ENCODE measurements at places on chromosomes 11 and 22.

DNA sequence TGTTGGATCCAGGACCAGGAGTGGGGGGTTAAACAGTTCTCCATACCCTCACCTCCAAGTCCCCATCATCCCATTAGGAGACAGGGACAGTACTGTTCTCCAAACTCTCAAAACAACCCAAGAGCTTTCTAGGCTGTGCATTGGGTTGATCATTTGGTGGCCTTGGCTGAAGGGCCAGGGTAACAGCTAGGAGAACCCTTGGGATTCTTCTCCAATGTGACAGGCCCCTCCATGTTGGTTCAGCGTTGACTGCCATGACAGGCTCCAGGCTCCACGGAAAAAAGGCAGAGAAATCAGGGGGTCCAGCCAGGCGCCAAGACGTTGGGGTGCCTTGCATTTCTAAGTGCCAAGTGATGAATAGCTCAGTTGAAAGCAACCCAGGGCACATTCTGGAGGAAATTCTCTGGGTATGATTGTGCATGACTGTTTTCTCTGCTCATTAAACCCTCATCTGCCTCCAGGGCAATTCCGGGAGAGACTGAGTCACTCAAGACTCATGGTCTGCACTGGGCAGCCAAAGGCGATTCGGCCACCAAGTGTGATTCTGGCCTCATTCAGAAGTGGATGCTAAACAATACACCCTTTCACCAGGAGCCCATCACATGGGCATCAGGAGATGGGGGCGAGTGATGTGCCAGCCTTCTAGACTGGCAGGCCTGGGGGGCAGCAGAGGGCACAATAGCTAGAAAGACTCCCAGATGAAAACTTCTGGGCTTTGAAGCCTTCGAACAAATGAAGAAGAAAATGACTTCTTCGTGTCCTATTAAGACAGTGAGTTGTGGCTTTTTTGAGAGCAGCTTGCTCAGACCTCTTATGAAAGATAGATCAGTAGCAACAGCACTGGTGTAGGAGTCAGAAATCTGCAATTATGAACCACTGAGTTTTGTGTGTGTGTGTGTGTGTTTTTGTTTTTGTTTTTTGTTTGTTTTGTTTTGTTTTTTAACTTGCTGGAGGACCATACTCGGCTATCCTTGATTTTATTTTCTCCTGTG lies 27.7 kb downstream of the CD44 start:
- DNase-seq = peak; percentile 23

- DNase-seq = no peak
Measured at GRCh38 chr11:83855237-83855636, 569.1 kb upstream of the CCDC90B start.

DNA sequence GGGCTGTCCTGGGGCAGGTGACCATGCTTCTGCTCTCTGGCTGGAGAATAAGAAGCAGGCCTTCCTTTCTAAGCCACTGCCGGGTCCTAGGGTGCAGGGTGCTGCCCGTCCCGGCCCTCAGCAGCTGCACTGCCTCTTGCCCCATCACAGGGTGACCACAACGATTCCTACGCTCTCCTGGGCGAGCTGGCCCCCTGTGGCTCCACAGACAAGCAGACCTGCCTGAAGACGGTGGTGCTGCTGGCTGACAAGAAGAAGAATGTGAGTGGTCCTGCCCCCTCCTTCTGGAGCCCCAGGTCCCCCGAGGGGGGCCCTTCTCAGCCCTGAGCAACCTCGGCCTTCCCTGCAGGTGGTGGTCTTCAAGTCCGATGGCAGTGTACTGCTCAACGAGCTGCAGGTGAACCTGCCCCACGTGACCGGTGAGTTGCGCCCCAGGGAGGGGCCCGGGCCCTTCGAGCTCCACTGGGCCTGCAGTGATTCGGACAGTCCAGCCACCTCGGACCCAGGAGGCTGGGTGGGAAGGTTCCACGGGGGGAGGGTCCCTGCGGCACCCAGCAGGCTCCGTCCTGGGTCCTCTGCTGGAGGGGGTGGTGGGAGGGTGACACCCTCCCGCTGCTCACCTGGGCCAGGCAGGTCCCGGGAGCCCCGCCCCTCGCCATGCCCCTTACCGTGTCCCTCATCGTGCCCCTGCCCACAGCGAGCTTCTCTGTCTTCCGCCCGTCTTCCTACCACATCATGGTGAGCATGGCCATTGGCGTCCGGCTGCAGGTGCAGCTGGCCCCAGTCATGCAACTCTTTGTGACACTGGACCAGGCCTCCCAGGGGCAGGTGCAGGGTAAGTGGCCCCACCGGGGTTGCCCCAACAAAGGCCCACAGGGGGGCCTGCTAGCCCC lies 8.3 kb downstream of the MUC2 start:
- DNase-seq = no peak

DNA sequence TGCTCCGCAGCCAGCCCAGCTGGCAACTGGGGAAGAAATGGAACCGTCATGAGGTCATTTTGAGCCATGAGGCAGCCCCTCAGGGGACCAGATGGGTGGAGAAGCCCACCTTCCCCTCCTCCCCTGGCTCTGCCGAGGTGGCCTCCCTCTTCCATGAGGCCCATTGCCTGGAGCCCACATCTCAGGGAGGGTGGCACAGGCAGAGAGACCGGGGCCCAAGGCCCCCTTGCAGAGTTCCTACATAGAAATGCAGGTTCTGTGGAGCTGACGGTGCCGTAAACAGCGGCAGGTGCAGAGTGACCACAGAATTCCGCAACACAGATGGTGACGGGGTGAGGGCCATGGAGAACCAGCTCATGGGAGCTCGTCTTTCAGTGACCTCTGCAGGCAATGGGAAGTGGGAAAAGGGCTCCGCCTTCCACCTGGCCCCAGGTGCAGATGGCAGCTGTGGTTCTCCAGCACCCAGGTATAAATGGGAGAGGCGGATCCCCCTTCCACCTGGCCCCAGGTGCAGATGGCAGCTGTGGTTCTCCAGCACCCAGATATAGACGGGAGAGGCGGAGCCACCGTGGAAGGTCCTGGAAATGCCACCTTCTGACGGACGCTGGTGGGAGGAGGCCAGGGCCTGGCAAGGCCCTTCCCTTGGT lies 765.4 kb downstream of the BRD1 start:
- no peak for DNase-seq

GRCh38 chr11:62726156-62726914 lies 922 bp downstream of the HNRNPUL2 start:
- peak; percentile 42 for DNase-seq

DNA sequence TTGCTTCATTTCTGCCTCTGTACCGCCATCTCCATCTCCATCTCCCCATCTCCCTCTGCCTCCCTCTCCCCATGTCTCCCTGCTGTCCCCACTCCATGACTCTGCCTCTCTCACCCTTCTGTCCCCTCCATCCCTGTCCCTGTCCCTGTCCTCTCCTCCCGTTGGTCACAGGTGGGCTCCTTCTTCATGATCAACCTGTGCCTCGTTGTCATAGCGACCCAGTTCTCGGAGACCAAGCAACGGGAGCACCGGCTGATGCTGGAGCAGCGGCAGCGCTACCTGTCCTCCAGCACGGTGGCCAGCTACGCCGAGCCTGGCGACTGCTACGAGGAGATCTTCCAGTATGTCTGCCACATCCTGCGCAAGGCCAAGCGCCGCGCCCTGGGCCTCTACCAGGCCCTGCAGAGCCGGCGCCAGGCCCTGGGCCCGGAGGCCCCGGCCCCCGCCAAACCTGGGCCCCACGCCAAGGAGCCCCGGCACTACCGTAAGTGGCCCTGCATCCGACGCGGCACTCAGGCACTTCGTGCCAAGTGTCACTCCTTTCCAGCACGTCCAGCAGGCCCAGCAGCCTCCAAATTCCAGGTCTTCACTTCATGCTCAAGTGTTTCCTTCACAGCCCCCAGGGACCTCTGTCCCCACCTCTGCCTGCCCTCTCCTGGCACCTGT lies 76.0 kb downstream of the CACNA1I start:
- DNase-seq = no peak

- no peak for DNase-seq
Measured at GRCh38 chr11:9765320-9766101, 101.6 kb downstream of the SWAP70 start.

GRCh38 chr22:33018232-33018864 lies 39.8 kb downstream of the SYN3 start:
- peak; percentile 67 for DNase-seq

GRCh38 chr22:38733329-38733723 lies 22.5 kb downstream of the SUN2 start:
- DNase-seq = peak; percentile 64

DNA sequence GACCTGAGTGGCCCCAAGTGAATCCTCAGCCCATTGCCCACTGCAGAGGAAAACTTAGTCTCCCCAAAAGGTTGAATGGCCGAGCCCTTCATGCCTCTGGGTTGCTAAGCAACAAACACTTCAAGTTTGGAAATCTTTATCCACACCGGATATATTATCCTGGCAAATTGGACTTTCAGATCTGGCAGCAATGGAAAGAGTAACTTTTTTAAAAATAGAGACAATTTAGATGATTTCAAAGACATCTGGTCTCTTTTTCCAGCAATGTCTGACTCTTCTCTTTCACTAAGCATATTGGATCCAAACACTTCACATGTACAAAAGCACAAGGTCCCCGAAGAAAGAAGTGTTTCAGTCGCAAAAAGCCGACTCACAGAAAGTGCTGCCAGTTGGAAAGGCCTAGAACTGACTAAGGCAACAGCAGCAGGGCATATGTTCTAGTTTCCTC lies 505.3 kb downstream of the SOX6 start:
- DNase-seq = no peak
